ELR (cell line): ENCODE measurements at places on chromosomes 12 and 14.

GRCh38 chr12:101792046-101792931 lies 38.5 kb downstream of the GNPTAB start:
- DNase-seq = peak; percentile 49

DNA sequence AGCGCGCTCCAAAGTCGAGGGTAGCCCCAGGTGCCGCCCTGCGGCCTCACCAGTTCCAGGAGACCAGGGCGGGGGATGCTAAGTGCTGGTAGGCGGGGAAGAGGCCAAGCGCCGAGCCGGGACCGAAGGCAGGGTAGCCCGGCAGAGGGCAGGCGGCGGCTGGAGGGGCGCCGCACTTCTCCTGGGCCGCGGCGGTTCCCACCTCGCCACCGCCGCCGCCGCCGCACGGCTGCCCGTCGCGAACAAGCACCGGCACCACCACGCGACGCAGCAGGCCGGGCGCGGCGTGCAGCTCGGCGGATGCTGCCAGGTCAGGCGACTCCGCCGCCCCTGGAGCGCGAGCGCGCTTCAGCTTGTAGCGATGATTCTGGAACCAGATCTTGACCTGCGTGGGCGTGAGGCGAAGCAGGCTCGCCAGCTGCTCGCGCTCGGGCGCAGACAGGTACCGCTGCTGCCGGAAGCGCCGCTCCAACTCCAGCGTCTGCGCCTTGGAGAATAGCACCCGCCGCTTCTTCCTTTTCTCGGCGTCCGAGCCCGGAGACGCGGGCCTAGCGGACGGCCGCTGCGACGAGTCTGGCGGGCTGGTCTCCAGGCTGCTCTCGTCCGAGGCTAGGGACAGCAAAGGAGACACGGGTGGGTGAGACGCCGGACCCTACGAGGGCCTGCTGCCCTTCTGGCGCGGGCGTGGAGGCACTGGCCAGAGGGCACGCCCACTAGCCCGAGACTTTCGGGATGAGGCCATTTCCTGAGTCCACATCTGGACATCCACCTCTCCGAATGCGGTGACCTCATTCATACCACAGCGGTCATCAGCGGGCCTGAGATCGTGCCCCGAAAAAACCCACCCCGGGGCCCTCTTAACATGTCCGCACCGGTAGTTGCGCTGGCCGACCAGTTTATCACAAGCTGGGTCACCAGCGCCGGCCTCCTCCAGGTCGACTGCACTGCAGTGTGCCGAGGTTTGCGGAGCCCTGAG lies 1.3 kb downstream of the NKX2-8 start:
- DNase-seq = peak; percentile 25

DNA sequence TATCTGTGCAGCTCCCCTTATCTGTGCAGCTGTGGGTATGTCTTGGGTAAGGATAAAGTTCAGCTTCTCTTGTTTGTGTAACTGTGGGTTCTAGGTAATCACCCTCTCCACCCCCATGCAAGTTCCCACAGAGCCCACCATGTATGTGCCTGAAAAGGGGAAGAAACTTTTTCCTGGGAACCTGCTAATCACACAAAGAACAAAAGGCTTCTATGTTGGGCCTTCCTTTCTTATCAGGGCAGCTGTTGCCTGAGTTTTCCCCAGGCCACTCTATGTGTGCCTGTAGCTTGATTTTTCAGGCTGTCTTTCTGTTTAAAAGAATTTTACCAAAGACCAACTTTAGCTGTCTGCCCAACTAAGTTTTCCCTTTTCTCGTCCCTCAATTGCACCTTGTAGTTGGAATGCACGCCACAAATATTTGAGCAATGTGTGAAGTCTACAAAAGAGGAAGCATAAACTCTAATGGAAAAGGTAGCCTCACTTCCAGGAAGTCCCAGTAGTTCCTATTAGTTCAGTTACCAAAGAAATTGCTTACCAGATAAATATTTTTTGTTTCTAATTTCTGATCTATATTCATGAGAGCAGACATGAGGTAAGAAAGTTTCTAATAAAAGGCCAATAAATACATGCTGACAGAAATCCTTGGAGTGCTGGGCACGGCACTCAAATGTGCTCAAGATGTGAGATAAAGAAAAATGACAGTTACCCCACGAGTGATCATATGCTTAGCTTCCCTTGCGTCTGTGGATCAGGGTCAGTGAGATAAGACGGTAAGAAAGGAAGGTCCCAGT lies 2.7 kb upstream of the GALC start:
- no peak for DNase-seq

DNA sequence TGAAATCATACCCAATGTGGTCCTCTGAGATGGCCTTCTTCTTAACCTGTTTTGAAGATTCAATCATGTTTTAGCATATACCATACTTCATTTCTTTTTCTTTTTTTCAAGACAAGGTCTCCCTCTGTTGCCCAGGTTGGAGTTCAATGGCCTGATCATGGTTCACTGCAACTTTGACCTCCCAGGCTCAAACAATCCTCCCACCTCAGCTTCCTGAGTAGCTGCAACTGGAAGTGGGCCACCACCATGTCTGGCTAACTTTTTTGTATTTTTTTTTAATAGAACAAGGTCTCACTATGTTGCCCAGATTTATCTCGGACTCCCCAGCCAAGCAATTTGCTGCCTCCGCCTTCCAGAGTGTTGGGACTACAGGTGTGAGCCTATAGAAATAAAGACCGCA lies 30.4 kb downstream of the SOAT2 start:
- no peak for DNase-seq

DNA sequence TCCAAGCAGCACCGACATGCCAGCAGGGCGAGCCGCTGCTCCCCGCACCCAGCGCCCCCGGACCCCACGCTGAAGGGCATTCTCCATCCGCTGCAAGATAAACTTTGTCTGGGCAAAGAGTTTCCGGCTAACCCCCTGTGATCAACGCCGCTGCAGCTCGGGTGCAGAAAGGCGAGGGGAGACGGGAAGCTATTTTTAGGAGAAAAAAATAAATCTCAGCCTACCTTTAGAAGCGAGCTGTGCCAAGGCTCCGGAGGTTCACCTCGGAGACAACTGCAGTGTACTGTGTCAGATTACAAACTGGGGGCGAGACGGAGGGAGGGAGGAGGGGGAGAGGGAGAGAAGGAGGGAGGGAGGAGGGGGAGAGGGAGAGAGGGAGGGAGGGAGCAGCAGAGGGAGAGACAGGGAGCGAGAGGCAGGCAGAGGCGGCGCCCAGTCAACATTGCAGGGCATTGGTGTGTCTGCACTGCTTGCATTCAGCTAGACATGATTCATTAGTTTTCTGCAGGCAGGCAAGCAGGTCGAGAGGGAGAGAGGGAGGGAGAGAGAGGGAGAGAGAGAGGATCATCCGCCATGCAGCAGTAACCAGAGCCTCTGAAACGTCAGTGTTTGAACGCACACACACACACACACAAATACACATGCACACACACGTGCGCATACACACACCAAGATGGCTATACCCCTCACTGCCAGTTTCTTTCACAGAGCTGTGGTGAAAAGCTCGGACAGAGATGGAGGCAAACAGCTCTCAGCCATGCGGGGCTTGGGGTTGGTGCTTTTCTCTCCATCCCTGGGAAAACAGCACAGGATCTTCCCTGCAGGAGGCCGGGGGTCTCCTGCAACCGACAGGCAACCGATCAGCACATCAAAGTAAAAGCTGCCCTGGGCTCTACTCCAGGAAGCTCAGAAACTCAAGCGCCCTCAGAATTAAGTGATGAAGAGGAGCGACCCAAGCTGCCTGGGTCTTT lies at the start of gene RIMBP2:
RIMBP2 (minus strand) TSS at position 302 of the 971 bp plus-strand sequence. CDS start 237,286 bp downstream, outside the sequence.
- no peak for DNase-seq

DNA sequence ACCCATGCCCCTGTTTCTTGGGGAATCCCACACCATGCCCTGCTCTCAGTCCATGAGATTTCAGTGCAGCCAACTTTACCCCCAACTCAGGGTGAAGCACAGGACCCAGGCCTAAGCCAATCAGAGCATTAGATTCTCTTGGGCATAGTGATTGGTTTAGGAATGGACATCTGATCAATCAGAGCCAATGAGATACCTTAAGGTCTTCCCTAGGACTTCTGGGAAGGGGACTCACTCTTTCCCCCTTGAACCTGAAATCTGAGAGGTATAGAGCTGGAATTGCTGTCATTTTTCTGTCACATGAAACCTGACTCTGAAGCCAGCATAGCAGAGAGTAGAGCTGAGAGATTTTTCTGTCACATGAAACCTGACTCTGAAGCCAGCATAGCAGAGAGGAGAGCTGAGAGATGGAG lies 127.1 kb downstream of the ZFP36L1 start:
- no peak for DNase-seq

DNA sequence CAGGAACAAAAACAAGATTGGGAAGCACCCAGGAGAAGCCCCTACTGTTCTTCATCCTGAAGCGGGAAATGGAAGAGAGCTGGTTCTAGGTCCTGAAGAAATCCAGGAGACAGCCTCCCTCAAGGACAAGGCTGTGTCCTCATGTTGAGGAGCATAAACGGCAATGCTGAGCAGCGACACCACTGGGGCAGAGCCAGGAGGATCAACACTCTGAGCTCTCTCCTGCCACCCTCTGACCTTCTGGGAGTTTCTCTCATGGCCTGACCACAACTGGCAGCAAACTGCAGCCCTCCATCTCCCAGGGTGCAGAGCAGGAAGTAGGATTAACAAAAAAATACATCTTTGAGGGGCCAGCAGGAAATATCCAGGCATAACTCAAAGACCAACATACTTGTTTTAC lies 1292.2 kb upstream of the TMEM132C start:
- no peak for DNase-seq

- no peak for DNase-seq
Measured at GRCh38 chr12:9043766-9044165, 54.4 kb downstream of the KLRG1 start.

GRCh38 chr12:51829011-51829481 lies 19.5 kb downstream of the FIGNL2 start:
- no peak for DNase-seq

GRCh38 chr12:31931796-31932715 lies 27.2 kb upstream of the RESF1 start:
- DNase-seq = no peak

GRCh38 chr12:100566887-100567637 lies 6.4 kb upstream of the GAS2L3 start:
- DNase-seq = peak; percentile 50

GRCh38 chr14:50775357-50775756 lies 55.6 kb downstream of the NIN start:
- peak; percentile 98 for DNase-seq

GRCh38 chr14:95185033-95185766 lies 27.9 kb upstream of the DICER1 start:
- DNase-seq = peak; percentile 5

- peak; percentile 93 for DNase-seq
Measured at GRCh38 chr14:30621940-30622830, at the start of gene SCFD1. TSS of gene SCFD1 (plus strand) at chr14:30622319. CDS start at chr14:30622339, 20 bp downstream.

DNA sequence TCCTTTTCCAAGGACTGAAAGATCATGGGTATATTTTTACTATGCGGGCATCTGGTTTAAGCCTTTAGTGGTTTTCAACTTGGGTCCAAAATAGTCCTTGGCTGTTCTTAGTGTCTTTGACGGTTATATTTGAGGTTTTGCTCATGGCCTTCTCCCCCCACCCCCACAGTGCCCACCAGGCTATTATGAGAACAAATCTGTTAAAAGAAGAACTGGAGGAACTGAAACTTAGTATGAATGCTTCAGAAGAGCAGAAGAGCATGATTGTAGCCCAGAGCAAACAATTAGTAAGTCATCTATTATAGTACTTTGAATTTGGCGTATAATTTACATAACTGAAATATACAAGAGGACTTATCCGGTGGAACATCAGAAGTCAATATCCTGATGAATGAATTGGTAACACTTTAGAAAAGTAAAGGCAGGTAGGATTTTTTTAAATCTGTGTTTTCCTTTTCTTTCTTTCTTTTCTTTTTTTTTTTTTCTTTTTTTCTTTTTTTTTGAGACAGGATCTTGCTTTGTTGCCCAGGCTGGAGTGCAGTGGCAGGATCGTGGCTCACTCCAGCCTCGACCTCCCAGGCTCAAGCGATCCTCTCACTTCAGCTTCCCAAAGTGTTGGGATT lies 71.8 kb upstream of the BCAT1 start:
- DNase-seq = no peak

- DNase-seq = no peak
Measured at GRCh38 chr12:29225834-29226233, 76.8 kb downstream of the FAR2 start.

GRCh38 chr12:30643366-30643765 lies 52.3 kb downstream of the IPO8 start:
- peak; percentile 22 for DNase-seq

GRCh38 chr12:104504146-104504545 lies 47.4 kb downstream of the CHST11 start:
- DNase-seq = no peak

- peak; percentile 86 for DNase-seq
Measured at GRCh38 chr14:54805445-54806322, 96.9 kb downstream of the GCH1 start.
